Stimulated activated CD4-positive, alpha-beta T cell treated with anti-CD3 and anti-CD28 coated beads, TNF-alpha, amount 100 ng/mL, for 24 hours (primary cell): ENCODE measurements at places on chromosomes 5 and 9.

DNA sequence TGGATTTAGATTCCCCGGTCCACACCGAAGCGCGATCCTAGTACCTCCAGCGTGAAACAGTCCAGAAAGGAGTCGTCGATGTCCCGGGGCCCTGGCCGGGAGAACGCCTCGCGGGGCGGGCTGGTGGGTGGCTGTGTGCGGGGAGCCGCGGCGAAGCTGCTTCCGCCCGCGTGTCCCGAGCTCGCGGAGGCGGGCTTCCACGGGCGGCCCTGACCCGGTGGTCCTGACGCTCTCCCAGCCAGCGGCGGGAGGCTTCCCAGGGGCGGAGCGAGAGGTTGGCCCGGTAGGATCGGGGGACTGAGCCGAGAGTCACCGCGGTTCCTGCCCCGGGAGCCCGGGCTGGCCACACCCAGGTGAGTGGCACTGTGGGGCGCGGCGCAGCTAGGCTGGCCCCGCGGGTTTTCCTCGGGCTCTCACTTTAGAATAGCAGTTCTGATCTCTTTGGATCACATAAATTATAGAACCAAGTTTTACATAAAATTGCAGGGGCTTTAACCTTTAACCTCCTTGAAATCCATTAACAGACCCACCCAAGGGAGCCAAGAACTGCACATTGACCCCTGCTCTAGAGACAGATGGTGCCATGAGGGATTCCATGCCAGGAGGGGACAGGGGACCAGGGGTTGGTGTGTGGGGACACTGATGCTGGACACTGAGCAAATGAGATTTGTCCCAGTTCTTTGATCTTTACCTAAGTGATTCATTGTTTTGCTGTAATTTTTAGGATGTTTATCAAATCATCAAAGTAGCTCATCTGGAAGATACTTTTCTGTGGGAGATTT lies 29.2 kb upstream of the IL31RA start:
- peak; percentile 5 for DNase-seq

- DNase-seq = no peak
Measured at GRCh38 chr5:55036477-55036876, 12.4 kb downstream of the GZMK start.

DNA sequence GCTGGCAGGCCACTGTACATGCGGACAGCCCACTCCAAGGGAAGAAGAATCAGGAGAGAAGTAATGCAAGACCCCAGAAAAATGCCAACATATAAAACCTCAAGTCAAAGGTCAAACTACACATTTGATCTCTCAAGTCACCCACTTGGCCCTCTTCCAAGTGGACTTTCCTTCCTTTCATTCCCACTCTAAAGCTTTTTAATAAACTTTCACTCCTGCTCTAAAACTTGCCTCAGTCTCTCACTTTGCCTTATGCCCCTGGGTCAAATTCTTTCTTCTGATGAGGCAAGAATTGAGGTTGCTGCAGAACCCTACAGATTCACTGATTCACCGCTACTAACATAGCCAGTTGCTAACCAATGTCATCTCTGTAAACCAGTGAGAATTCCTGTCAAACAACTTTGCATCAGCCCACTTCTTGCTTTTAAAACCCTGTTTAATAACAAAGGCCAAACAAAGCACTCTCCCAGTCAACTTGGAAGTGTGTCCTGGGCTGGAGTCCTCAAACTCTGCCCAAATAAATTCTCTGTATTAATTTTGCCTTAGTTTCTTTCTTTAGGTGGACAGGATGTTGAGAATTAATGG lies 6.9 kb upstream of the ATP6V1G1 start:
- no peak for DNase-seq

- DNase-seq = no peak
Measured at GRCh38 chr5:143215690-143216089, 187.8 kb downstream of the NR3C1 start.

DNA sequence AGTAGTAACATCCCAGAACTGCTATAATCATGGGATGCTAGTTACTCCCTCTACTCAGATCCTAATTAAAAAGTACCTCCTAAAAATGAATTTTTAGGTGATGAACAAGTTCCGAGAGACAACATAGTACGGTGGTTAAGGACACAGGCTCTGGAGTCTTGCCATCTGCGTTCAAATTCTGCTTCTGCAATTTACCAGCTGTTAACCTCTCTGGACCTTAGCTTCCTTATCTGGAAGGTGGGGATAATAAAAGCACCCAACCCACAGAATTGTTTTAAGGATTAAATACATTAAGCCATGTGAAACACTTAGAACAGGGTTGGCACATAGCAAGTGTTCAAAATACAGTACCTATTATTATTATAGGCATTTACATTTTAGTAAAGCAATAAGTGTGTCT lies 77.5 kb upstream of the XPA start:
- no peak for DNase-seq
